Stomach (tissue), 19 donors: ENCODE measurements at places on chromosomes 12 and 14.

DNA sequence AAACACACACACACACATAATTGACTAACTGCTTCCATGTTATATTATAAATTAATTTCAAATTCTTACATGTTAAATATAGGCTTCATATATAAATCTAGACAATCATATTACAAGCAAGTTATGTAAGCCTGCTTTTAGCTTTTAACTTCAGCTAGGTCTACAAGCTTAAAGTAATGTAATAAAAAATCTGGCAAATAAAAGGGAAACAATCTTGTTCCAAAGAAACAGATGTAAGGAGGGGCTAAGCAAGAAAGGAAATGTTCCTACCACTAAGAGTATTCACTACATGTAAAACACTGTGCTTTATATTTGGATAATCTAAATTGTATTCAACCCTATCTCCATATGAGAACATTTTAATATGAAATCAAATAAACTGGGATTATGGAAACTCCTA, 110.4 kb downstream of the SLC6A15 start:
- H3K4me1 ChIP-seq = no peaks in the 10 kb centered on the region
- no peak for DNase-seq
- H3K27me3 ChIP-seq = no peaks in the 10 kb centered on the region

- H3K4me3 ChIP-seq = no peak overlapping the region
- H3K4me1 ChIP-seq = peaks cover 7% of the 10 kb centered on the region
- H3K36me3 ChIP-seq = no peaks in the 10 kb centered on the region
Observed at GRCh38 chr12:51897181-51897580, 9.3 kb downstream of the ANKRD33 start.

DNA sequence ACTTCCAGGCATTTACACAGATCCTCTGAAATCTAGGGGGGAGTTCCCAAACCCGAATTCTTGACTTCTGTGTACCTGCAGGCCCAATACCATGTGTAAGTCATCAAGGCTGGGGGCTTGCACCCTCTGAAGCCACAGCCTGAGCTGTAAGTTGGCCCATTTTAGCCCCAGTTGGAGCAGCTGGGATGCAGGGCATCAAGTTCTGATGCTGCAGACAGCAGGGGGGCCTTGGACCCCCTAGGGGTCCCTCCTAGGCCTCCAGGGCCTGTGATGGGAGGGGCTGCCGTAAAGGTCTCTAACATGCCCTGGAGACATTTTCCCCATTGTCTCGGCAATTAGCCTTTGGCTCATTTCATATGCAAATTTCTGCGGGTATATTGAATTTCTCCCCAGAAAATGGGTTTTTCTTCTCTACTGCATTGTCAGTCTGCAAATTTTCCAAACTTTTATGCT, 59.5 kb downstream of the LRIG3 start:
- no peak overlapping the region for H3K27ac ChIP-seq
- no peak overlapping the region for H3K4me3 ChIP-seq
- no peaks in the 10 kb centered on the region for H3K4me1 ChIP-seq
- no peak for DNase-seq

- H3K4me3 ChIP-seq = no peak overlapping the region
- DNase-seq = no peak
- H3K4me1 ChIP-seq = no peaks in the 10 kb centered on the region
- H3K27ac ChIP-seq = no peak overlapping the region
Observed at GRCh38 chr14:26810631-26811030, 212.8 kb upstream of the NOVA1 start.

GRCh38 chr12:100165356-100165755, 22.7 kb upstream of the BLTP3B start:
- no peak overlapping the region for H3K27ac ChIP-seq
- DNase-seq = no peak
- H3K4me3 ChIP-seq = no peak overlapping the region
- H3K4me1 ChIP-seq = peaks cover 16% of the 10 kb centered on the region
- no peaks in the 10 kb centered on the region for H3K36me3 ChIP-seq
- H3K27me3 ChIP-seq = no peaks in the 10 kb centered on the region
